Liver (tissue), 10 donors: ENCODE measurements at places on chromosomes 5 and 9.
A peak's percentile ranks its signal among the peaks of the same experiment; 100 is the strongest.

- DNase-seq = peak; percentile 69
These were observed 469 bp downstream of the AGTPBP1 start for GRCh38 chr9:85741095-85741874.

DNA sequence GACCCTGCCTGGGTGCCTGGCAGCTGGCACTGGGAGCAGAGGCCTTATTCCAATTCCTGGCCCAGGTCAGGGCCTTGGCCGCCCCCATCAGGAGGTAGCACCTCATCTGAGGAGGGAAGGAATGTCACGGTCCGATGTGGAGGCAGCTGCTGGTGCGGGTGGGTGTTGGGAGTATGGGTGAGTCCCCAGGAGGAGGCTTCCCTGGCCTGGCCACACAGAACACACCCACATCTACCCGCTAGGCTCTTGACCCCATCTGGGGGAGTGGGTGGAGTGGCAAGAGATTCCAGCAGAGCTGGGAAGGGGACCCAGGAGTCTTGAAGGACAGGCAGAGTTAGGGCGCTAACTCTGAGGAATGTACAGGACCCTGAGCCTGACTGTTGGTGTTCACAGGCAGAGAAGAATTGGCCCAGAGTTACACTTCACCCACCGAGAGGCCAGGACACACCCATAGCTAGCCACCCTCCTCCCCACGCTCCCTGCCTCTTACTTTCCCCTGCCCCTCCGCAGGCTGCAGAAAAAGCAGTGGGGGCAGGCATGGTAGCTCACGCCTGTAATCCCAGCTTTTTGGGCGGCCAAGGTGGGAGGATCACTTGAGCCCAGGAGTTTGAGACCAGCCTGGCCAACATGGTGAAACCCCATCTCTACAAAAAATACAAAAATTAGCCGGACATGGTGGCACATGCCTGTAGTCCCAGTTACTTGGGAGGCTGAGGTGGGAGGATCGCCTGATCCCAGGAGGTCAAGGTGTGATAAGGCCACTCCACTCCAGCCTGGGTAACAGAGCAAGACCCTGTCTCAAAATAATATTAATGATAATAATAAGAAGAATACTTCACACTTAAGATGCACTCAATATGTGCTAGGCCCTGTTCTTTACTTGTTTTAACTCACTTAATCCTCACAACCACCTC, 6.0 kb downstream of the OLFML2A start:
- DNase-seq = no peak

DNA sequence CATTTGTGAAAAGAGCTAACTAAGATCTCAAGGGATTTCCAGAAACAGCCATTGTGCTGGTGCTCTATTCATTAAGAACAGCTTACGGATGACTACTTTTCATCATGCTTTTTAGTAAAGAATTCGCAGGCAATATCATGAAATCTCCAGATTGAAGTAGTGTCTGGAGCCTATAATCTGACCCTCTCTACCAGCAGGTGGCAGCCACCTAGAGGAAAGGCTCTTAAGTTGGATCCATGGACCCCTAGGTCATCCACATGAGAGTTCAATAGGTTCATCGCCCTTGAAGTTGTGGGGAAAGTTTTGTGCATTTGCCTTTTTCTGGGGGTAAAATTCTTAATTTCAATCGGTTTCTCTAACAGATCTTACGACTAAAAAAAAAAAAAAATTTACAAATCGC, 82.3 kb downstream of the SLC1A3 start:
- no peak for DNase-seq

DNA sequence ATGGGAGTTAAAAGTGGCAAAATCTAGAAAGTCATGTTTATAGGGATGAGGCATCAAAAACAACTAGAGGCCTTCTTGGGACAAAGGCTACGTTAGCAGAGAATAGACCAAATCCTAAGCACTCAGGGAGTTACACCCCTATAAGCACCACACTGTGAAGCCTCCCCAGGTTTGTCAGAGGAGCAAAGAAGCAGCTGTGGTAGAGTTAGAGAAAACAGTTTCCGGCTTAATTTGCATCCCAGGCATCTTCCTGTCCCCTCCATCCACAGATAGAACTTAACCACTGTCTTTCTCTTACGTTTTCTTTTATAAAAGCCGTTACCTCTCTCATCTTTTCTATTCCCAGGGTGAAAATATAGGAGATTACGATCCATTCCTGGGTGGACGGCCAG, 188.6 kb upstream of the KLF9 start:
- no peak for DNase-seq

- DNase-seq = no peak
These were observed 34.5 kb downstream of the UNC5A start for GRCh38 chr5:176844706-176845391.

DNA sequence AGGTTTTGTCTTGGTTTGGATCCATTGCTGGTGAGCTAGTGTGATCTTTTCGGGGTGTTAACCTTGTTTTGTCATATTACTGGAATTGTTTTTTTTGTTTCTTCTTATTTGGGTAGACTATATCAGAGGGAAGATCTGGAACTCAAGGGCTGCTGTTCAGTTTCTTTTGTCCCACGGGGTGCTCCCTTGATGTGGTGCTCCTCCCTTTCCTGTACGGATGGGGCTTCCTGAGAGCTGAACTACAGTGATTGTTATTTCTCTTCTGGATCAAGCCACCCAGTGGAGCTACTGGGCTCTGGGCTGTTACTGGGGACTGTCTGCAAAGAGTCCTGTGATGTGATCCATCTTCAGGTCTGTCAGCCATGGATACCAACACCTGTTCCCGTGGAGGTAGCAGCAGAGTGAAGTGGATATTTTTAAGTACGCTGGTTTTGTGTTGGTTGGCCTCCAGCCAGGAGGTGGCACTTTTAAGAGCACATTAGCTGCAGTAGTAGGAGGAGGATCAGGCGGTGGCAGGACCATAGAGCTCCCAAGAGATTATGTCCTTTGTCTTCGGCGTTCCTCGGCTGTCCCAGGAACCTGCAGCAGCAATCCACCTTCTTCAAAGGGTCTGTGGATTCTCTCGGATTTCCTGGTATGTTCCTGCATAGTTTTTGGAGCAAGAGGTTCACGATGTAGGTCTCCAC, 27.2 kb downstream of the SCAMP1 start:
- DNase-seq = no peak

- DNase-seq = no peak
These were observed 67.0 kb upstream of the MAST4 start for GRCh38 chr5:66529182-66529581.
